Activated CD4-positive, CD25-positive, alpha-beta regulatory T cell (primary cell): ENCODE measurements at places on chromosomes 6 and 20.

DNA sequence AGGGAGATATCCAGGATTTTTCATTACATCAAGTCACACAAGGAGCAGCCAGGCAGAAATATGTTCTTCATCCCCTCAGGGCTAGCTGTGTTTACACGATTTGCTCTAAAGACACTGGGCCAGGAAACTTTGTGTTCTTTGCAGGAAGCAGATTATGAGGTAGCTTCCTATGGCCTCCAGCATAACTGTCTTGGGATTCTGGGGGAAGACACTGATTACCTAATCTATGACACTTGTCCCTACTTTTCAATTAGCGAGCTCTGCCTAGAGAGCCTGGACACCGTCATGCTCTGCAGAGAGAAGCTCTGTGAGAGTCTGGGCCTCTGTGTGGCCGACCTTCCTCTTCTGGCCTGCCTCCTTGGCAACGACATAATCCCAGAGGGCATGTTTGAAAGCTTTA, 11.2 kb downstream of the FAM120B start:
- DNase-seq = no peak

DNA sequence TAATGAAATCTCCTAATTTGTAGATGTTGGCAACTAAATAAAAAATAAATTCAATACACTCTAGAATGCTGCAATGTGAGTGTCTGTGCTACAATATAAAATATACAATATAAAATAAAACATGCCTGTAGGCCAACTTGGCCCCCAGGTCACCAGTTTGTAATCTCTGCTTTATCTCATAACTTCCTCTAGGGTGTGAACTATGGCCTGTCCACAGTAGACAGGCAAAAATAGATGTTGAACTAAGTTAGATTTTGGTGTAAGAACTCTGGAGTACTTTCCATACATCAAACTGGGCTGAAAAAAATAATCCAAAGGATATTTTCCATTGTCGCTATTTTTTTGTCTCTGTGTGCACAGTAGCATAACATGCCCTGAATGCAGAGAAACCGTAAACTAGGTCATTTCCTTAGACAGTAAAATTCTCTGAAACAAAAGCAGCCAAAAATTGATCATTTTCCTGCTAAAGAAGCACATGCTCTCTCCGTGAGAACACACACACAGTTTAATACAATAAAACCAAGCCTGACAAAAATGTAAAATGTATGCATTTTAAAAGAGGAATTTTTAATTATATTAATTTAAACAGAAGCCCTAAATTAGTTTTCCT, 98.5 kb upstream of the ZFP64 start:
- no peak for DNase-seq

DNA sequence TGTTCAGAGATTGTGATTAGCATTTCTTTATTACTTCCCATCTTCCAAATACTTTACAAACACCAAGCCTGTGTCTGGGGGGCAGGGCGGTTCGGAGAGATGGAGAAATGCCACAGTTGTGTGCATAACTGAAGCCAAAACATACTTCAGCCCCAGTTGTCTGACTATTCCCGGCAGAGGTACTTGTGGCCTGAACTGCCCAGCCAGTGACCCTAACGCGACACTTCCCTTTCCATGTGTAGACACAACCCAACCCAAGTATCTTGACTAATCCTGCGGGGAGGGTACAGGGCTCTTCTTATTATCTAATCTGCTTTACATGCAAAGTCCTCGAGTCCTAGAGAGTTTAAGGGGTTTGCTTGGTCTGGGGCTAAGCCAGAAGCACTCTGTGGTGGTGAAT, 46.2 kb downstream of the ISM1 start:
- DNase-seq = no peak

DNA sequence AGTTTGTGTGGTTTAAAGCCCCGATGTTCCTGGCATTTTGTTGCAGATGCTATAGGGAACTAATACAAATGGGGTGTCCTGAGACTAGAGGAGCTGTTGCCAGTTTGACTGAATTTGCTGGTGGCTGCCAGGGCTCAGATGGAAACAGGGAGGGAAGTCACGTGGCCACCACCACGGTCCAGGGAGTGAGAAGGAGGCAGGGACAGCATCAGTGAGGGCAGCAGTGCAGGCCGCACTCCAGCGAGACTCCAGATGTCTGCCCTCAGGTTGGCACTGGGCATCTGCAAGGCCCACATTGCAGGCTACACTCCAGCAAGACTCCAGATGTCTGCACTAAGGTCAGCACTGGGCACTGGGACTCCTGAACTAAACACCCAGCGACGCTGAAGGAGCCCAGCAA, 86.2 kb downstream of the RAMACL start:
- no peak for DNase-seq

GRCh38 chr6:147099974-147100373, 104.2 kb upstream of the STXBP5 start:
- DNase-seq = no peak

- no peak for DNase-seq
Measured at GRCh38 chr20:49787371-49788357, 25.0 kb upstream of the SLC9A8 start.

DNA sequence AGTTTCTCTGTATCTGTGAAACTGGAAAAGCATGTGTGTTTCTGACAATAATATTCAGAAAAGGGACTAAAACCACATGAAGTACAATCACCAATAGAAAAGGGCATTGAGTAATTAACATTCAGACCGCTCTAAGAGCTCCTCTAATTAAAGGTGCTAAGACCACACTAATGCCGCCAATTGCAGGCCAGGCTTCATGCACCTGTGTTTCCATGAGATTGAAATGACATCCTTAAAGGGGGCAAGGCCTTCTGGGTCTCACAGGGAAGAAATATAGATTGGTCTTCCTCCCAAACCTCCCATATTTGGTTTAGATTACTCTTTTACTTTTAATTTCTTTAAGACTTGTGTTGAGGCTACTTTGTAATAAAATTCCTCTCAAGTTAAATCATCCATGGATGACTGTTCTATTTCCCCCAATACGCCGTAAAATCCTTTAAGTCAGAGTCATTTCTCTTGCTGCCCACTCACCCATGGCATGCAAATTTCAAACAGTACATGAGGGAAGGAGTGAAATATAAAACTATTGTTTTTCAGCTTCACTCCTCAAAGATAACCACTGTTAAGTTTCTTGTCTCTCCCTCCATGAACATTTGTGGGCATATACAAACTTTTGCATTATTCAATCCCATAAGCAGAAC, 110.6 kb downstream of the UBE3D start:
- DNase-seq = no peak

GRCh38 chr20:44784688-44785087, 25.7 kb downstream of the RIMS4 start:
- no peak for DNase-seq

GRCh38 chr6:164415832-164416563, 893.4 kb downstream of the C6orf118 start:
- no peak for DNase-seq

- DNase-seq = no peak
Measured at GRCh38 chr6:166389119-166389518, 6.4 kb upstream of the MPC1 start.

DNA sequence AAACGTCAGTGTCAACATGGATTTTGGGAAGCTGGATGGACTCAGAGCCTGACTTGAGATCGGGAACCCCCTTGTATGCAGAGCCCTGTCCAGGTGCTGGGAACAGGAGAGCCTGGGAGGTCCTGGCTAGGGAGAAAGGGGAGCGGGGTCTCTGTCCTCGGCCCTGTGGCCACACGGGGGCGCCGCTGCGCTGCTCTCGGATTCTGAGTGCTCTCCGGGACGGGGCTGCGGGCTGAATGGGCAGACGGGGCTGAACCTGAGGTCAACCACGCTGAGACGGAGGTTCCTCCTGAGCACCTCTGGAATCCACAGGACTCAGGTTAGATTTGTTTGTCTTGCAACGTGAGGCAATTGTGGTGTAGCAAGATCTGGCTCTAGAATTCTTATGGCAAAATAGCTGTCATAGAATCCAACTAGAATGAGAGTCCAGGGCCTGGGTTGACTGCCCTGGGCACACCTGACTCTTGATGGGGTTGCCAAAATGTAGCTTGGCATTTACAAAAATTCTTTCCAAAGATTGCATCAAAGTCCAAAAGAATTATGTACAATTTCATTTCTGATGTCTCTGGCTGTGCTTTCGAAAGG, 20.6 kb upstream of the HLA-F start:
- DNase-seq = peak; percentile 79

DNA sequence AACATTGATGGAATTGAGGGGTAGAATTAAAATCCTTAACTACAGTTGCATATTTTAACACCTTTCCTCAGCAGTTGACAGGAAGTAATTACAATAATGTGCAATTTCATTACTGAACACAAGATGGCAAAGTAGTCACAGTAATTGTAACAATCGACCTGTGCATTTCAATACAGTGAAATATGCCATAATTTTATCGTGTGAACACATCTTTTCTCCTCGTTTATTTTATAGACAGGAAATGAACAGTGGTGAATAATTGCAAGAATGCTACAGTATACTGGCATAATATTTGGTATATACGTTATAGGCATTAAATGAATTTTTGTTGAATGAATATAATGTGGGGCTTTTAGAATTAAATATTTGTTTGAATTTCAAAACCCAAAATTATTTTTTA, 25.0 kb downstream of the CYB5R4 start:
- no peak for DNase-seq

DNA sequence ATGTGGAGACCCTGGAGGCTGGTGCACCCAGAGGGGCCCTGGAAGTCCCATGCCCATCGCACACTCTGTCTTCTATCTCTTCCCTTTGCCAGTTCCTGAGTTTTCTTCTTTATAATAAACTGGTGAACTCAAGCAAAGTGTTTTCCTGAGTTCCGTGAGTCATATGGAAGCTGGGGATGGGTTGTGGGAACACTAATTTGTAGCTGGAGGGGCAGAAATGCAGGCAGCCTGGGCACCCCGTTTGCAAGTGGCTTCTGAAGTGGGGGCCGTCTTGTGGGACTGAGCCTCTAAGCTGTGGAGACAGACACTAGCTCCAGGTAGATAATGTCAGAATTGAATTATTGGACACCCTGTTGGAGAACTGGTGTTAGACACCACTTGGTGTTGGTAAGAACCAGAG, 3.2 kb upstream of the PPP1R3G start:
- DNase-seq = no peak

GRCh38 chr20:44861531-44862006, 23.9 kb upstream of the YWHAB start:
- no peak for DNase-seq

GRCh38 chr6:16184129-16184528, 54.3 kb upstream of the GMPR start:
- no peak for DNase-seq

GRCh38 chr6:161947371-161947770, 673.5 kb upstream of the AGPAT4 start:
- DNase-seq = no peak

GRCh38 chr20:11047559-11047958, 373.8 kb upstream of the JAG1 start:
- DNase-seq = no peak

- DNase-seq = no peak
Measured at GRCh38 chr20:62655282-62656196, 13.2 kb downstream of the SLCO4A1 start.

DNA sequence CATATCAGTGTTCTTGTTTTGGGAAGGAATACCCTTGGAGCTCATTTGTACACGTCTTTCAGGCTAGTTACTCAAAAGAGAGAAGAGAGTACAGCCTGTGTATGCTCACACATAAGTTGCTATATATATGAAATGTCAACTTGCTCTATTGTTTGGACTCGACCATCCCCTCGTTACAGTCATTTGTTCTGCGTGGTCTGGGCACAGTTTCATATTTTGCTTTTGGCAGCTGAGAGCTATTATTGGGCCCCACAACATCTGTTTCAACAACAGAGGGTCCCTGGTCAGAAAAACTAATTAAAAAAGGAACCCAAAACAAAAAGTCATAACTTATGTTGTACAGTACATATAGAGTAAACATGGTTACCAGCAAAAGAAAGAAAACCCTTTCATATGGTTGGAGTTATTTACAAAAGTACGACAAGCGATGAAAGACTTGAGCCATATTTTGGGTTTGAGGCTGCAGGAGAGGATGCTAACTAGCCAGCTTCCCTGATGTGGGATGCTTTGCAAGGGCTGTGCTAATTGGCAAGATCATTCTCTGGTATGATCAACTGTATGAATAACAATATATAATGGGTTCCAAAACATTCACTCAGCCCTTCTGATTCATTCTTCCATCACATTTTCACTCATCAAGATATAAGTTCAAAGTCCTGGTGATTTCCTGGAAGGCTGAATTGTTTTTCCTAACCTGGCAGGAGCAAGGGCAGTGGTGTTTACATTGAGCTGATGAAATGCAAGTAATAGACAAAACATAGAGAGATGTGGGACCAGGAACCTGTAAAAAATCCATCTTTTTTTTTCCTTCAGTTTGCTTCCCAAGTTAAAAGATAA, 137.9 kb downstream of the RPS12 start:
- DNase-seq = no peak

GRCh38 chr6:128039543-128039942, 138.7 kb upstream of the THEMIS start:
- DNase-seq = no peak

- DNase-seq = no peak
Measured at GRCh38 chr20:19539191-19539590, 218.9 kb upstream of the RIN2 start.

DNA sequence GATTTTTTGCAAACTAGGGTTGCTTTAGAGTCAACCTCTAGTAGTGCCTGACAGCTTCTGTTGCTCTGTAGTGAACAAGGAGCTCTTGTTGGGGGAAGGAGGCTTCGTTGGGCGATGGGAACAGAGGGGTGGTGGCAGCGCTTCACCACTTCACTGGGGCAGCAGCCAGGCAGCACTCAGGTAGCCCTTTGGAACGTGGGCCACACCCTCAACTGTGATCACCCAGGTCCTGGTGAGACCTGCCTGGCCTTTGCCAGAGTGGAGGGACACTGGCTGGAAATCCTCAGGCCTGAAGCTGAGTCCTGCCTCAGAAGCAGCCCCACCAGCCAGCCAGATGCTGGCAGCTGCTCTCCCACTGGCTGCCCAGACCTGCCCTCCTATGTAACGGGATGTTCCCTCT, 10.4 kb upstream of the EDN3 start:
- no peak for DNase-seq
